ENCODE measurements at places on chromosomes 13 and 19.

DNA sequence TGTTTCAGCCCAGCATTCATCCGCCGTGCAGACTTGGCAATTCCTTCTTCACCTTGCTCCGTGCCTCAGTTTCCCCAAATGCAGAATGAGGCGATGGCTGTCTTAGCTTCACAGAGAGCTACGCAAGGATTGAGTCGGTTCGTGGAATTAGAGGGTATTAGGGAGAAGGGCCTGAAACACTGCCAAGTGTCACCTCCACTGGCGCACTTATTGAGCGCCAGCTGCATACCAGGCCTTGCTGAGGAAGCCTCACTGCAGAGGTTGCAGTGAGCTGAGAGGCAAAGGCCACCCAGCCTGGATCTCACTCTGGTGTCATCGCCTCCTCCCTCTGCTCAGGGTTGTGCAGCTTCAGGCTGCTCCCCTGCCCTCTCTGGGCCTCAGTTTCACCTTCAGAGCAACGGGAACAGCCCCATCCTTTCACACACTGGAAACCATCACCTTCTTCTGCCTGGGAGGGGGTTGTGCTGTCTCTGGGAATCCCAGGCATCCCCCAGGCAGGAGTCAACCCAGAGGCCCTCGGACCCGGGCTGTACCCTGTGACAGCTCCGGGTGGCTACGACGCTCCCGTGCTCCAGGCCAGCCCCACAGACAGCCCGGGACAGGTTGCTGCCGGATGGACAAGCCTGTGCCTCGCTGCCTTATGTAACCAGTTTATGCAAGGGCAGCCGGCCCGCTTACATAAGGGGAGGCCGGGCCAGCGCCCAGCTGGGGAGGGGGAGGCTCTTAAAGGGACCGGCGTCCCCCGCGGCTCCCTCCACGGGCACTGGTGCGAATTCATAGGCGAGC is 31.9 kb downstream of the NFIC start:
- no peak for DNase-seq

- DNase-seq: no peak
These were observed 149.0 kb downstream of the HS6ST3 start for GRCh38 chr13:96238861-96239260.

- no peak for DNase-seq
These were observed 112.9 kb upstream of the CACNA1A start for GRCh38 chr19:13619203-13619632.

GRCh38 chr19:32680986-32681385 is 5.3 kb downstream of the RGS9BP start:
- DNase-seq: no peak

GRCh38 chr19:49212016-49212701 is 54.6 kb downstream of the TRPM4 start:
- no peak for DNase-seq

- DNase-seq: no peak
These were observed 20.2 kb downstream of the KCNC3 start for GRCh38 chr19:50308991-50309390.

GRCh38 chr19:44742330-44743061 is 6.0 kb upstream of the BCL3 start:
- DNase-seq: no peak

DNA sequence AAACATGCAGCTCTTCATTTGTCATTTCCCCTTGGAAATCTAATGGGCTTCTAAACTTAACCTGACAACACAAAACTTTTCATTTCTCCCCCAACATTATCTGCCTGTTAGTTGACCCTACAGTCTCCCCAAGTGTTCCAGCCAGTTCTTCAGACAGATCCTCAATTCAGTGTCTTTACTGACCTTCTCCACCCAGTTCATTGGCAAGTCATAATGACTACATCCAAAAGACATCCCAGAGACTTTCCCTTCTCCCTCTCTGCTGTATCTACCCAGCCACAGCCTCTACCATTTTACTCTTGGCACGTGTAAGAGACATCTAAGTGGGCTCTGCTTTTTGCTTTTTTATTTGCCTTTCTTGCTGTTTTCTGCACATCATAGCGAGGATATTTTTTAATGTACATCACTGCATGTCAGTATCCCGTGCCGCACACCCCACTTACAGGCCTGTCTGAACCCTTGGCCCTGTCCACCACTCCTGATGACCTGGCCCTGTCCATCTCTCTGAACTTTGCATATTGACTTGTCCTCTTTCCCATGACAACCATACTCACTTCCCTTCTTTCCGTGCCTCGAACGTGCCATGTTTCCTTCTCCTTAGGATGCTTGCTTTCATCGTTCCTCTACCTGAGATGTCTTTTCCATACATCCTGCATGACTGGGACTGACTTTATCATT is 391.9 kb downstream of the IRS2 start:
- no peak for DNase-seq
